Activated CD8-positive, alpha-beta memory T cell treated with anti-CD3 and anti-CD28 coated beads, Interleukin-2, amount 10 ng/mL, durations not matched to agents 7 days and 5 days (primary cell): ENCODE measurements at places on chromosomes 3 and 15.

DNA sequence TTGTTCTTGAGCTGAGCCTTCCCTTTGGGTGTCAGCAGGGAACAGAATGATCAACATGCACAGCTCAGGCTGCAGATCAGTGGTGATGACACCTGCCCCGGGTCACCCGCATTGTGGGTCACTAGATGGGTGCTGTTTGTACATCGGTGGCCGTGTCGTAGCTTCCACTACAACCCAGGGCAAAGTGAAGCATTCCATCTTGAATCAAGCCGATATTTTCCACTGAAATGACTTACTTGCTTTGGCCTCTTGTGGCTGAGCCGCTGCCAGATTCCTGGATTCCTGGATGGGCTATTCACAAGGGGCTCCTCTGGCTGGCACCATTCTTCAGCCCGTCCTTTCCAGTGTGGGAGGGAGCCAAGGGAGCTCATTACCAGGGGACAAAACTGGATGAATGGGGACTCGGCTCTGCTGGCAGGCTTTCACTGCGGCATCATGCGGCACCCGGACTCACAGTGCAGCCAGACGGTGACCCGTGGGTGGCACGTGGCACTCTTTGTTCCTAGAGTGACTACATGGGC is 65.6 kb downstream of the SLCO3A1 start:
- peaks cover 8% of the 10 kb centered on the region for H3K36me3 ChIP-seq
- peaks cover 7% of the 10 kb centered on the region for H3K4me1 ChIP-seq
- DNase-seq = no peak
- no peak overlapping the region for H3K27ac ChIP-seq

GRCh38 chr3:149020196-149020838 is 29.0 kb downstream of the GYG1 start:
- DNase-seq = no peak
- H3K4me1 ChIP-seq = peaks cover 46% of the 10 kb centered on the region
- H3K4me3 ChIP-seq = no peak overlapping the region
- H3K36me3 ChIP-seq = peaks cover 74% of the 10 kb centered on the region

DNA sequence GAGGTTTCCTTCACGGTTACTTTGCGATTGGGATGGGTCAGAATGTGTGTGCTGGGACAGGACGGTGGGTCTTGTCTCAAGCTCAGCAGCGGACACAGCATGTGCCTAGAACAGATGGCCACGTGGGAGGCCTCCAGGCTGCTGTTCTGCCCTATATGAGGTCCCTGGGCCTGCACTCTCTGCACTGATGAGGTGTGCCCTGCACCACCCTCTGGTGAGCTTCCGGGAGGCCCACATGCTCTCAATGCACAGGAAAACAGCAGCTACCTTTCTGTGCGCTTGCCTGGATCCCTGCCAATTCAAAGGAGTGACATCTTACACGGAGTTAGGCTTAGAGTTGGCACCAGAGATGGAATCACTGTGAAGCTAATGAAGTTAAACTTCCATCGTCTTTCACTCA is 59.8 kb downstream of the BOC start:
- DNase-seq = no peak
- no peak overlapping the region for H3K4me3 ChIP-seq
- peaks cover 4% of the 10 kb centered on the region for H3K27me3 ChIP-seq

- peak overlapping the region; percentile 89 for H3K27ac ChIP-seq
- peak overlapping the region; percentile 76 for H3K4me3 ChIP-seq
- no peak for DNase-seq
- peaks cover 7% of the 10 kb centered on the region for H3K36me3 ChIP-seq
- peaks cover 7% of the 10 kb centered on the region for H3K27me3 ChIP-seq
Measured at GRCh38 chr3:179016979-179017670, 54.5 kb downstream of the ZMAT3 start.

- peaks cover 3% of the 10 kb centered on the region for H3K4me1 ChIP-seq
- no peak overlapping the region for H3K27ac ChIP-seq
- DNase-seq = no peak
- H3K27me3 ChIP-seq = no peaks in the 10 kb centered on the region
- peaks cover 12% of the 10 kb centered on the region for H3K36me3 ChIP-seq
Measured at GRCh38 chr15:42825599-42825998, 88.7 kb upstream of the CDAN1 start.
